ENCODE measurements at places on chromosomes 6 and 20.

DNA sequence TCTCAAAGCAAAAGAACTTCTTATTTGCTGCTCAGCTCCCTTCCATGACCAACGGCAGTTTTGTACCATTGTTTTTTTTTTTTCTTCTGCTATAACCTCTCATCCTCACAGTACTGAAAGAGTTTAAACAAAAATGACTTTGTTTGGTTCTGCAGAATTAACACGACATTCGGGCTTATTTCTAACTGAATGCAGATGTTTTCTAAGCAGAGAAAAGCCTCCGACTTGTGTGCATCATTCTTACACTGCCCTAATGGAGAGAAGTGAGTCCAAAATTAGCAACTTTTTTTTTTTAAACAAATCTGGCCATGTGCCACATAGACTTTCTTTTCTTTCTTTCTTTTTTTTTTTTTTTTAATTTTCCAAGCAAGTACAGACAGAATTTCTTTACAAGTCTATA is 382.7 kb downstream of the HDGFL1 start:
- no peak for DNase-seq

GRCh38 chr6:144266091-144266649 is 19.0 kb upstream of the UTRN start:
- DNase-seq: no peak

DNA sequence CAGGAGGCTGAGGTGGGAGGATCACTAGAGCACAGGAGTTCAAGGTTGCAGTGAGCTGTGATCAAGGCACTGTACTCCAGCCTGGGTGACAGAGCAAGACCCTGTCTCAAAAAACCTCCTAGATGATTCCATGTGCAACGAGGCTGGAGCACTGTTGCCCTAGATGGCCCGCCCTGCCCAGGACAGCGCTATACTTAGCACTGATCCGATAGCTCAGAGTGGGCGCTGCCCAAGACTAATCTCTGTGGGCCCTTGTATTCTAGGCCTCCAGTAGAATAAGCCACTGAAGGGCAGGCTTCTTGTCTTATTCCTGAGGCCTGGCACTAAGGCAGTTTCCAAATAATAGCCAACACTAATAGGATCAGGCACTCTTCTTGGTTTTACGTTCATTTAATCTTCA is 41.0 kb downstream of the STK35 start:
- no peak for DNase-seq

DNA sequence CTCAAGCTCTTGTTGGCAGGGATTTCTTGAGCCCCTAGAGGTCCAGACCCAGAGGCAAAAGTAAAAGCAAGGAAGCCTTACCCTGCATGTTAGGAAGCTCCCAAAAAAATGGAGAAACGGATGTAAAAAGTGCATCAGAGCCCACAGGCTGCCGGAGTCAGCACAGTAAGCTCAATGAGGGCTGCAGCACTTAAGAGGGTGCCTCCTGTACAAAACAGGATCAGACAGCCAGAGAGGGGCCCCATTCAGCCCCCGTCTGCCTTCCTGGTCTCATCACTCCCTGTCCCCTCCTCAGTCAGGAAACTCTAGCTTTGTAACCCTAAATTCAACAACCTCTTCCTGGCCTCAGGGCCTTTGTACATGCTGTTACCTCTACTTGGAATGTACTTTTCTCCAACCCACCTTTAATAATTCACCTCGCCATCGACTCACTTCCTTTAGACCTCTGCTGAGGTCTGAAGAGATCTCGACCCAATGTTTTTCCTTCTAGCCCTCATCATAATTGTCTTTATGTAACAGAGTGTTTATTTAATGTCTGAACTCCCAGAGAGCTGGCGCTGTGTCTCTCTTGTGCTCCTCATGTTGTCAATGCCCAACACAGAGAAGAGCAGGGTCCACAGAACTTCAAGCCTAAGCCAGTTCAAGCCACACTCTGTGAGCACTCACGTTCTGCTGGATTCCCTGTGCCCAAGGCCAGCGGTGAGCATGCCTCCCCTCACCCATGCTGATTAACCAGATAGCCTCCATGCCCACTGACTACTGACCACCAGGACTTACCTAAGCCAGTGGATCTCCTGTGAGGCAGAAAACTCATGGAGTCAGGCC is 2.8 kb upstream of the PLCG1 start:
- DNase-seq: no peak

GRCh38 chr6:138577151-138577915 is 78.0 kb upstream of the NHSL1 start:
- peak; percentile 83 for DNase-seq

GRCh38 chr6:3391902-3392458 is 64.9 kb downstream of the SLC22A23 start:
- DNase-seq: no peak

GRCh38 chr6:1657116-1657770 is 47.5 kb downstream of the FOXC1 start:
- no peak for DNase-seq
